ENCODE measurements at places on chromosomes 1 and 21.

DNA sequence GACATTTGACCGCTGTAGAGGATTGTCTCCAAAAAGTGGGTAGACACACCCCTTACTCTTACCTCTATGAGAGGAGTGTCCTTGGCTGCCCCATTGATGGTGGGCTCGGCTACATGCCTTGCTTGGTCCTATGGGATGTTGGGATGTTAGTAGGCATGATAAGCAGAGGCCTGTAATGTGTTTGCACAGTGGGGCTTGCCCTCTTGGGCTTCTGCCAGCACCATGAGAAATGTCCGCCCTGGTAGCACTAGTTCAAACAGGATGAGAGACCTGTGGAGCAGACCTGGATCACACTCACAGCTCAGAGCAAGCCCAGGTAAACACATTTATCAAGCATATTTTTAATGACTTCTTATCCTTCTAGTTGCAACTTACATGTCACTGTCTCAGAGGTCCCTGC is 54.2 kb downstream of the SH3GLB1 start:
- DNase-seq, result no peak

GRCh38 chr1:3702990-3703728 is 49.1 kb upstream of the CCDC27 start:
- no peak for DNase-seq

GRCh38 chr1:43522431-43522775 is 8.3 kb upstream of the PTPRF start:
- DNase-seq, result no peak

DNA sequence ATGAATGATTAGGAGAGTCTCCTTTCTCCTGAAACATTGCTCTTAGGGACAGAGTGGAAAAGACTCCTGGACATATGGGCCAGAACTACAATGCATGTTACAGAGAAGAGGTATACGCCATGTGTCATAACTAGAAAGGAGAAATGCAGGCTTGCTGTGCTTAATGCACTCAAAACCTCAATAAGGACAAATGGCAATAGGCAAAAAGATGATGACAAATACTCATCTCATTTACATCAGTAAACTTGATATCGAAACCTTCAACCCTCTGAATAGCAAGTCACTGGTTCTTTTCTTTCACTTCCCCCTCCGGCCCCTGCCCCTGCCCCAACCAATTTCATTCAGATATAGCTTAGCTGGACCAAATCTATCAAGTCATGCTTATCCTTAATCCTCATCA is 1.9 kb upstream of the GPR88 start:
- DNase-seq, result no peak

DNA sequence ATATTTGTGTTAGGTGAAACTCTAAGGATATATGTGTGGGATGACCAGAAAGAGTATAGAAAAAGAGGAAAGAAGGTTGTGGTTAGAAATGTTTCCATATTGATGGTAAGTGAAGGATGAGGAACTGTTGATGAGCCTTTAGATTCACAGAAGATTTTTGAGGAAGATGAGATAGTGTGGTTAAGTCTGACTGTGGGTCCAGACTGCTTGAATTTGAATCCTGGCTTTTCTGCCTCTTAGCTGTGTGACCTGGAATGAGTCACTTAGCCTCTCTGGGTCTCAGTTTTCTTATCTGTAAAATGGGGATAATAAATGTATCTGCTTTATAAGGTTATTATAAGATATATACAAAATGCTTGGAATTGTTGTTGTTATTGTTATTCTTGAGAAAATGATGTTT is 27.5 kb downstream of the RGL1 start:
- no peak for DNase-seq

DNA sequence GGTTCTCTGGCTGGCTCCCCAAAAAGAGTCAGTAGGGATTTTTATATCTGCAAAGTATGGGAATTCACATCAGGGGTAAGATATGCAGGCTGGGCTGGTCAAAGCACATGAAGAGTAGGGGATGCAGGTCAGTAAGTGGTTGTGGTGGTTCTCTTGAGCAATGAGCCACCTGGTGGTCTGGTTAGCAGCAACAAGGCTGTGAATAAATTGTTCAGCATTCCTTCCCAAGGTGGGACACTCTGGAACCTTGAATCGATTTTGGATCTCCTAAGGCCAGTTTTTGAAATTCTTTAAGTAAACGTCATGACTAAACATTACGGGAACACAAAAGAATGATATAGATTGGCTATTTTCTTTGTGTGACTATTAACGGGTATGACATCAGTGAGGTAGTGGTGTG is 563.0 kb upstream of the NEGR1 start:
- no peak for DNase-seq

DNA sequence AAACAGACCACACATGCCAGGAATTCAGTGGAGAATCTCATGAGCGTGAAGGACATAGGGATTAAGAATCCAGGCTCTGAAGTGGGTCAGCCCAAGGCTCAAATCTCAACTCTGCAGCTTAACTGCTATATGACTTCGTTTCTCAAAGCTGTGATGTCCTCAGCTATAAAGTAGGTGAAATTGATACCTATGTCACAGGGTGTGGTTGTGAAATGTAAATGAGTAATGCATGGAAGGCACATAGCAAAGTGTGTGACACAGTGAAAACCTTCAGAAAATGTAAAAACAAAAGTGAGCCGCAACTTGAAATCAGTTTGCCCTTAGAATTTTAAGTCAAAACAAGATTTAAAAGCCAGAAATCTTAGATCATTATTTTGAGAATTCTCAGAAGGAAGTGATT is 145.7 kb upstream of the PRMT6 start:
- DNase-seq, result no peak

DNA sequence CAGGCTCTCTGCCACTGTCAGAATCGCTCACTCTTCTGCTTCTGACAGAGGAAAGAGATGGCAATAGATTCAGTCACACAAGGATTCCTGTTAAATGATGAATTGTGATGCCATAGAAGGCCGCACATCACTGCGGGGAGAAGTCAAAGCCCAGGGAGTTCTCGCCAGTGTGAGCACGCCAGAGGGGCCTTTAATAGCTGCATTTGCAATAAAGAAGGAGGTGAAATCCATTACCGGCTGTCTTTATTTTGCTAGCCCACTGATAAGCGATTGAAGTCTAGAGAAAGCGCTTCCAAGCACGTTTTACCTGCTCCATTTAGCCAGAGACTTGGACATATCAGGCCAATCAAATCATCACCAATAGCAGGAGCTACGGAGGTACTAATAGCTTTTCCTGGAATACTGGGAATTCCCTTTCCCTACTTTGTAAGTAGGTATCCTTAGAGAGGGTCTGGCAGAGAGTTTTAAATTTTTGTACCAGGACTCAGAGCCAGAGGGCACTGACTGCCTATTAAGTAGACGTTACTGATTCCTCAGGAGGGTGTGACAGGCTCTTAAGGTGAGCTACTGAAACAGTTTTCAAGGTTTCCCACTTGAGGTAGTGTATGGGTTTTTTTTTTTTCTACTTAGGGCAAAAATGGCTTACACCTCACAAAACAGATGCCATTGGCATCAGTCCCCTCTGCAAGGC is 10.2 kb upstream of the TARBP1 start:
- DNase-seq, result no peak

All from NCI-H187 treated with DMSO at 0.1 percent for 48 hours (cell line).